ENCODE measurements at places on chromosomes 12 and 14.

GRCh38 chr12:67419810-67420209, 150.7 kb downstream of the CAND1 start:
- DNase-seq: no peak

DNA sequence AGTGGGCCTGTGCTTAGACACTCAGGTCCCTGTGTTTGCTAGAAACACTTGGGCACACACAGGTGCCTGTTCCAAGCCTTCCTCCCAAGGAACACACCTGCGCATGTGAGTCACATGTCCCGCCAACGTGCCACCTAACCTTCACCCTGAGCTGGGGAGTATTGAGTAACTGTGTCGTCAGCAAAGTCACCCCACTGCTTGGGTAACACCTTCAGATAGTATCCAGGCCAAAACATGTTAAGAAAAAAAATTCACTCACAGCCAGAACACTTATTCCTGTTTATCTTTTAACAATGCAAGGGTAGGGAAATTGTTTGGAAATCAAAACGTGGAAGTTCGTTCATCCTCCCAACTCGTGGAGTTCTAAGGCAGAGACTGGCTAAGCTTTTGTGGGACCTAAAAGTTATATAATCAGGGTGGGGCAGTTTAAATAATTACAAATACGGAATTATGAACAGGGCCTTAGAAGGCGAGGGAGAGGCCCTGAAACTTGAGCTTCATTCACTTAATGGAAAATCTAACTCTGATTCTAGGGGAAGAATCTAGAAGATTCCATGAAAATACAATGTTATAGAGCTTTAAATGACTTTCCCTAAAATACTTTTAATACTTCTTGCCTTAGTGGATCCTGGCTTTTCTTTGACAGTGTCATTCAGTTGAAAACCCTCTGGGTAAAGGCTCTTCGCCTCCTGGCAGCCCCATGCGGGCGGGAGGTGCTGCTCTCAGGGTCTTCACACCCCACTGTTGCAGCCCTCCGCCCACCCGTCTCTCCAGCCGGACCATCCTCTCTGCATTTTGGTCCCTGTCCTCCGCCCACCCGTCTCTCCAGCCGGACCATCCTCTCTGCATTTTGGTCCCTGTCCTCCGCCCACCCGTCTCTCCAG, 30.3 kb upstream of the ADIPOR2 start:
- DNase-seq: peak; percentile 26

GRCh38 chr14:64704743-64705380, 638 bp downstream of the PLEKHG3 start:
- DNase-seq: no peak

DNA sequence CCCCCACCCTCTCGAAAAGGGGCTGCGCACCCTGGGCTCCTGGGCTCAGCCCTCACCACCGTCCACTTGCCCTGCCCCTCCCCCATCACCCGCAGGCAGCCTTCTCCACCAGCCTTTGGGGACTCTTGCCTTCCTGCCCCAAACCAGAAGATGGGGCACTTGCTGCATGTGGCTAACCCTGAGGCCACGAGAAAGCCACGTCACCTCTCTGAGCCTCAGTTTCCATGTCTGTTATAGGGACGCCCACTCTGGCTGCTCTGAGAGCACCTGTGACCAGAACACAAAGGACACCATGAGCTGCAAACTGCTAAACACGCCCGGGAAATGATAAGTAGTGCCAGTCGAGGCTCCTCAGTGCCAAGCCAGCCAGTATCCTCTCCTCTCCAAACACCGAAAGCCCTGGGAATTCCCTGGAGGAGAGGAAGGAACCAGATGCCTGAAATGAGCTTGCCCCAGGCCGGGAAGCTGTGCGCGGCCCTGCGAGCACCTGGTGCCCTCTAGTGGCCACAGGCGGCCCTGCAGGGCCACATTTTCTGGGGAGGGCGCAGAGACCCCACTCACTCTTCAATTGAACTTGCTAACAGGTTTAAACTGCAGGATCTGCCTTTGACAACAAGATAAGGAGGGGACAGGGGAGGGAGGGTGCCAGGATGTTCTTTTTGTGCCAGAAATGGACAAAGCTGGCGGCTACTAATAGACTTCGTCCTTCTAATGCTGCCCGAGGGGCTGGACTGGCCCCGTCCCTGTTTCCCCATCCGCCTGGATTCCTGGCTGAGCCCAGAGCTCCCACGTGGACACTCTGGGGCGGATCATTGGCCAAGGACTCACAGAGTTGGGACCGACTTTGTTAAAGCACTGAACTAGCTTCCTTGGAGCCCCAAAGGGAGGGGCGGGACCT, 10.2 kb upstream of the SERPINA9 start:
- DNase-seq: peak; percentile 12

DNA sequence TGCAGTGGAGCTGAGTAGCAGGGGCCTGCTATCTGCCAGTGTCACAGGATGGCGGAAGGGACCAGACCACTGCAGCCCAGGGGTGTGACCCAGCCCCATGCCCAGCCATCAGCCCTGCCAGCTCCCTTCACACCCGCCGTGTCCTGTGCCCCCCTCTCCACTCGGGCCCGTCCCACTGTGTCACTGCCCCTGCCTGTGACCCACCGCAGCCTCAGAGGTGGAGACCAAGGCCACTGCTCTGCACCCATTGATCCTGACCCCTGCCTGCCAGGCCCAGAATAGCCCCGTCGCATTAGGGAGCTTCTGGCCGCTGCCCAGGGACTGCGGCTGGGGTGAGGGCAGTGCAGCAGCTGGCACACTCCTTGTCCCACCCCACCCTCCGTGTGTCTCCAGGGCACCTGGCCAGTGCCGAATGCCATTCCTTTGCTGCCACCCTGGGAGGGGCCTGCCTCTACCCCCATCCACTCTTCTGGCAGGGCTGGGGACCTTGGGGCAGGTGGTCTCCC, 2.1 kb upstream of the CRIP2 start:
- no peak for DNase-seq

Measured in stimulated activated CD8-positive, alpha-beta memory T cell treated with anti-CD3 and anti-CD28 coated beads, Interleukin-15, amount 100 ng/mL, for 1 hour (primary cell).